ENCODE measurements at places on chromosomes 3 and 15. TPM values are rescaled to one million over a fixed set of nuclear protein-coding genes. Genes with fewer than 3 reads are reported as not detected.

GRCh38 chr3:69251078-69251805, 128.8 kb upstream of the LMOD3 start:
- DNase-seq = no peak

DNA sequence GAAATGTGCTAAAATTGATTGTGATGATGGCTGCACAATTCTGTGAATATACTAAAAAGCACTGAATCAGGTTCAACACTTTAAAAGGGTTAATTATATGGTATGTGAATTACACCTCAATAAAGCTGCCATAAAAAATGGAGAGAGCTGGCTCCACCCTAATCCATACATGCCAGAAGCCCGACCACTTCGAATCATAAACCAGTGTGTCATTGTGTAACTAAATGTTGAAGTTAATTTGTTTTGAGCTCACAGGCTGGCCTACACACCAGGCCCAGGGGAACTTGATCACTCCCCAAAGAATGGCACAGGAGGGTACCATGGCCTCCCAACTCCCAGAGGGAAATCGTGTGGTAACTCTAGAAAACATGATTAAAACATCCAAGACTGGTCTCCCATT, 14.0 kb downstream of the PLCD1 start:
- DNase-seq = no peak

- no peak for DNase-seq
Observed at GRCh38 chr3:81554388-81554787, 207.1 kb downstream of the GBE1 start.

The SHQ1 gene
- 40.0 TPM for total RNA-seq

The BMF gene
- total RNA-seq = 5.1 TPM

The SCG5 gene
- 0.58 TPM for total RNA-seq

All from activated naive CD8-positive, alpha-beta T cell treated with anti-CD3 and anti-CD28 coated beads for 36 hours (primary cell).